ENCODE measurements at places on chromosomes 16 and 17.

- no peak for DNase-seq
Measured at GRCh38 chr17:8916466-8916865, 49.0 kb upstream of the PIK3R6 start.

DNA sequence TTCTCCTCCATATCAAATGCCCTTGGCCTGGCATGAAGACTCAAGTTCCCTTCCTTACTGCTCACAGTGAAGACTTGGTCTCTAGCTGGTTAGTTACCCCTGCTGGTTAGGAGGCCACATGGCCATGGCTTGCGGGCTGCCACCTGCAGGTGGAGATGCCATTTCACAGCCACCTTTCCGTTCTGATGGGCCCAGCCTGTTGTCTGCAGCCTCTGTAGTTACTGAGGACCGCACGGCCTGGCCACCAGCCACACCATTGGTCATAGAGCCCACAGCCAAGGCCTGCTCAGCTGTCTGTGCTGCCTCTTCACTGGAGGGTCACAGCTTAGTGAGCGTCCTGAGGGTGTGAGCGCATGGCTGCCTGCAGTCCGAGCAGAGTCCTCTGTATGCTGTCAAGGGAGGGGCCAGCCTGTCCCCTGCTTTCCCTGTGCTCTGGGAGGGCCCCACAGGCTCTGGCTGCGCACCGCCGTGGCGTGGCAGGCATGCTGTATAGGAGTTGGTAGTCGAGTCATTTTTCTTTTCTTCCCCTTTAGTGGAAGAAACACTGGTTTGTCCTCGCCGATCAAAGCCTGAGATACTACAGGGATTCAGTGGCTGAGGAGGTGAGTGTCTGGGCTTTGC is 59.2 kb downstream of the PLD6 start:
- DNase-seq, result no peak

GRCh38 chr16:48112600-48112999 is 43.2 kb downstream of the ABCC12 start:
- DNase-seq, result no peak

DNA sequence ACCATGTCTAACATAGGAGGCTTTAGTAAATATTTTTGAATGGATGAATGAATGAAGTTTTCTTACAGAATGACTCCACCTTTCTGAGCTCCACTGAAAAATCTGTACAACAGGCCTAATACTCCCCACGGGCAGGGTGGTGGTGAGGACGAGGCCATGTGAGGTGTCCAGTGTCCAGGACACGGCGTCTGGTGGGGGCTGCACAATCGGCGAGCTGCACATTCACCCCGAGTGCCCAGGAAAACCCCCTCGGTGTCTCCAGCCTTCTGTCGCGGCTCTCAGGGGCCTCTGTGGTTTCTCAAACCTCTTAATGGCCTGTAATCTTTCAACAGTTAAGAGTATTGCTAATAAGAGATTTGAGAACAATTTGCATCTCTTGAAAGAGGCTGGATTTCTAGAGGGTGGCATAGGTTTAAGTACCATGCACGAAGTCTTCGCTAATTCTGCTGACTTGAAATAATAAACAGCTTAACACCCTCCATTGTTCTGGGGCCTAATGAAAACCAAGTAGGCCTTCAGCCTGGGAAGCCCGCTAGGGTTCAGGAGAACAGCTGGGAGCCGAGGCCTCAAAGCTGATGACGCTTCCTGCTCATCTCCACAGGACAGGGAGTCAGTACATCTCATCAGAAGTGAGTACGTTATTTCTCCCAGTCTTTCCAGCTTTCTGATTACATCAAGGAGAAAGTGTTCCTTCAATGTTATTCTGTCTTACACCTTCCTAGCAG is 304.6 kb upstream of the FOXF1 start:
- DNase-seq, result no peak

- DNase-seq, result peak; percentile 35
Measured at GRCh38 chr16:28025631-28026030, 37.9 kb downstream of the GSG1L start.

DNA sequence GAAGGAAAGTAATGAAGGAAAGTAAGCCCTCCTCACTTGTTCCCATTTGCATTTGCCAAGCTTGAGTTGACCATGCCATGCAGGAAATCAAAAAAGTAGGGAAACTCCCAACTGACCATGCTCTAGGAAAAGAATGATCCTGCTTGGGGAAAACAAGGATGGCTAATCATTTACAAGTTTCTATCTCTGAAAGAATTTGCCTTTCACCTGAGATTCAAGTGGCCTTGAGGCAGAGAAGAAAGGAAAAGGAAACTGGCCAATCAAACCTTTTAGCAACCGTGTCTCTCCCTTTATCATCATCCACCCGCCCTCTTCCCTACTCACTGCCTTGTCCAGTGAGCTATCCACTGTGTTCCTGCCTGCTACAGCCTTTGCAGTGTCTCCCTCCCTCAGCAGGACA is 757.2 kb upstream of the SOX9 start:
- no peak for DNase-seq

DNA sequence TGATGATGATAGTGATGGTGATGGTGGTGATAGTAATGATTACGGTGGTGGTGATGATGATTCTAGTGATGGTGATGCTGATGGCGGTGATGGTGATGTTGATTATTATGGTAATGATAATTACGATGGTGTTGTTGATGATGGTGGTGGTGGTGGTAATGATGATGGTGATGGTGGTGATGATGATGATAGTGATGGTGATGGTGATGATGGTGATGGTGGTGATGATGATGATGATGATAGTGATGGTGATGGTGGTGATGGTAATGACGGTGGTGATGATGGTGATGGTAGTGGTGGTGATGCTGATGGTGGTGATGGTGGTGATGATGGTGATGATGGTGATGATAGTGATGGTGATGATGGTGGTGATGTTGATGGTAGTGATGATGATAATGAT is 370.0 kb downstream of the CDH13 start:
- no peak for DNase-seq

GRCh38 chr17:35052241-35052610 is 11.3 kb downstream of the RFFL start:
- DNase-seq, result no peak

DNA sequence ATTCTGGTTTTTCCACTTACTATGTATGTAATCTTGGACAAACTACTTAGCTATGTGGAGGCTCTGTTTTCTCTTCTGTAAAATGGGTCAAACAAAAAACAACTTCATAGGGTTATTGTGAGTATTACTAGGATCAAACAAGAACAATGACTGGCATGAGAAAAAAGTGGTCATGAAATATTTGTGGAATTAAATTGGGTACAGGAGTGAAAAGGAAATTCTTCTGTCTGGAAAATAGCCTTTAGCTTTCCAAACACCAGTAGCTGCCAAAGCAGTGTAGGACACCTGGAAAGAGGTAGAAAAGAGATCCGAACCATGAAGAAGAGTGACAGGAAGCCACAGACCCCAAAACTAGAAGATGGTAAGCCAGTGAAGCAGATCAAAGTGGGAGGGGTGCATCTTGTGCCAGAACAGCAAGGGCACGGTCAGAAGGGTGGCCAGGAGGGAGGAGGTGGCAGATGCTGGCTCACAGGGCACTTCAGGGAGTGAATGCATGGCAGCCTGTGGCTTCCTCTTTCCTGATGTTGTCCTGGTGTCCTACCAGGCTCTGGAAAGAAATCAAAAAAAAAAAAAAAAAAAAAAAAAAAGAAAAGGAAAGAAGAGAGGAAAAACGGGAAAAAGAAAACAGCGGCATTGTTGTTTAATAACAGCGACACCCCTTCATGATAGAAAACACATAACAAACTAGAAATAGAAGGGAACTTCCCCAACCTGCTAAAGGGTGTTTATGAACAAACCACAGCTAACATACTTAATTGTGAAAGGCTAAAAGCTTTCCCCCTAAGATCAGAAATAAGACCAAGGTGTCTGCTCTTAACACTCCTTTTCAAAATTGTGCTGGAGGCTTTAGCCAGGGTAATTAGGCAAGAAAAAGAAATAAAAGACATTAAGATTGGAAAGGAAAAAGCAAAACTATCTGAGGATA is 67.9 kb downstream of the PCTP start:
- DNase-seq, result no peak

DNA sequence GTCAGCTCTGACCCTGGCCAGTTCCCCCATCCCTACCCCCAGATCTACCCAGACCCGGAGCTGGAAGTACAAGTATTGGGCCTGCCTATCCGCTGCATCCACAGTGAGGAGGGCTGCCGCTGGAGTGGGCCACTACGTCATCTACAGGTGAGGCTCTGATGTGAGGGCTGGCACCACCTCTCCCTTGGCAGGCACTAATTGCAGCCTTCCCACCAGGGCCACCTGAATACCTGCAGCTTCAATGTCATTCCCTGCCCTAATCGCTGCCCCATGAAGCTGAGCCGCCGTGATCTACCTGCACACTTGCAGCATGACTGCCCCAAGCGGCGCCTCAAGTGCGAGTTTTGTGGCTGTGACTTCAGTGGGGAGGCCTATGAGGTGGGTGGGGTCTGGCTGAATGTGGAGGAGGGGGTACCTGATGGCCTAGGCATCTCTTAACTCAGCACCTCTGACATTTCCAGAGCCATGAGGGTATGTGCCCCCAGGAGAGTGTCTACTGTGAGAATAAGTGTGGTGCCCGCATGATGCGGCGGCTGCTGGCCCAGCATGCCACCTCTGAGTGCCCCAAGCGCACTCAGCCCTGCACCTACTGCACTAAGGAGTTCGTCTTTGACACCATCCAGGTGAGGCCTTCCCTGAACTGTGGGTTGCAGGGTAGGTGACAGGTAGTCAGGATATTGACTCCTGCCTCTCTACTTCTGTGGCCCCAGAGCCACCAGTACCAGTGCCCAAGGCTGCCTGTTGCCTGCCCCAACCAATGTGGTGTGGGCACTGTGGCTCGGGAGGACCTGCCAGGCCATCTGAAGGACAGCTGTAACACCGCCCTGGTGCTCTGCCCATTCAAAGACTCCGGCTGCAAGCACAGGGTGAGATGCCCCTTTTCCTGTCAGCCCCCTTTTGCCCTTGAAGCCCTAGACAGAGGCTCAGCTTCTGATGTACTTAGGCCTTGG is 4.3 kb downstream of the TRAF4 start:
- no peak for DNase-seq
